ENCODE measurements at places on chromosomes 6 and 20.

DNA sequence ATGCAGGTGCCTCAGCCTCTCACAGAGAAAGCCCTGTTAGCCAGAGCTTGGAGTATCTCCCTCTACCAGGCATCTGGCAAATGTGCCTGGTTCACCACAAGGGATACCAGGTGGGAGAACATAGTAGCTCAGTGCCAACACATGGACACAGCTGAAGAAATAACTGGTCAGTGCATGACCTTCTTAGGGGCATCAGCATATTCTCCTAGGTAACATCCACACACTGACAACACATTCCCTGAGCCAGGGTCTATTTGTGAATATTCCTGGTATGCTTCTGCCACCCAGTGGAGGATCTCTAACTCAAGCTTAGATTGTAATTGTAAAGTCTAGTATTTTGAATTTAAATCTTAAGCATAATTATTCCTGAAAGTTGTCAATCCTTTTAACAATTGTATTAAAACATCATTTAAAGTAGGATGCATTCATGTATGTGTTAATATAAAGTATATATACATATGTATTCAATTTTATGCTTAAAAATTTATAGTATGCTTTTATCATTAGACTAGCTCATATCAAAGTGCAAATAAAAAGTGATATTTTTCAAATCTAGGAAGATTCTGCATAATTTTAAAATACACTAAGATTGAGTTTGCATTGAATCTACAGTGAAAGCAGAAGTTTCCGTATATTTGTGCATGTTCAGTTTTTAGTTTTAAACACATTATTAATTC is 45.3 kb upstream of the COL21A1 start:
- no peak for DNase-seq

DNA sequence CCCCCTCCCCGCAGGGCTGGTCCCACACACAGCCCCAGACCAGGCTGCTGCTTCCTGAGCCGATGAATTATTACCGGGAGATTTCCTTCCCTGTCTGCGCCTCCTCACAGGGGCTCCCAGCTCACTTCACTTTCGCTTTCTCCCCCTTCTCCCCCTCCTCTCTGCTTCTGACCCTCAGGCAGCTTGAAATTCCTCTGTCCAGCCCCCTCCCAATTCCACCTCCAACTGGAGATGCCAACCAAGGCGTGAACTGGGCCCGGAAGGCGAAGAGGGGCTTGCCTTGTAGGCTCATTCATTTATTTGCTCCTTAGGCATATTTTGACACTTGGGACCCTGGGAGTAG is 1.7 kb upstream of the TCF15 start:
- DNase-seq = no peak

- DNase-seq = no peak
These were observed 396 bp downstream of the RNASET2 start for GRCh38 chr6:166955865-166956443.

DNA sequence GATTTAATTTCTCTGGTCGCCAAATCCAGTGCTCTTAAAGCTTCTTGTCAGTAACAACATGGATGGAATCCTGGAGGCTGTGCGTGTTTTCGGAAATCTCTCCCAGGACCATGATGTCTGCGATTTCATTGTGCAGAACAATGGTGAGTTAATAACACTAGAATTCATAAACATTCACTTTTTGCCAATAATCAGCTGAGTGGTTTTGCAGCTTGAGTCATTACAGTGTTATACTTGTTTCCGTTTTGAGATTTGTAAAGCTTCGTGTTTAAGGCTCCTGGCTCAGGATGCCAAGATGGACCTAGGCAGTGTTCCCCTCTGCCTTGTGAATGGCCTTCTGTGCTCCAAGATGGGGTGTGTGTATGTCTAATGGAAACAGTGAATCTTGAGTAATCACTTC is 113.8 kb downstream of the ARMC2 start:
- no peak for DNase-seq

DNA sequence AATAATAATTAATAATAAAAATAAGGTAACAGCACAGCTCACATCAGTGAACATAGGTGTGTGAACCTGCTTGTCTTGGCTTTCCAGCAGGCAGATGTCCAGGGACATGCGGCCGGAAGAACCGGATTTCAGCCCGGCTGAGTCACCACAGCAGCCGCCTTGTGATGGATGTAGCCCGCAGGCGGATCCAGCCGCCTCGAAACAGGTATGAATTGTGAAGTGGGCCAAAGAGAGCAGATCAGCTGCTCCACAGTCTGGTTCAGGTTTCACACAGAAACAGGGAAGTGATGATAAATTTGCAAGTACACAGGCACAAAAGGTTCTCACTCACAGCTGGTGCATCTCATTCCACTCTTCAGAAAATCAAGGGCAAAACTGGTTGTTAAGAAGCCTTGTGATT is 55.1 kb downstream of the ID4 start:
- peak; percentile 19 for DNase-seq

DNA sequence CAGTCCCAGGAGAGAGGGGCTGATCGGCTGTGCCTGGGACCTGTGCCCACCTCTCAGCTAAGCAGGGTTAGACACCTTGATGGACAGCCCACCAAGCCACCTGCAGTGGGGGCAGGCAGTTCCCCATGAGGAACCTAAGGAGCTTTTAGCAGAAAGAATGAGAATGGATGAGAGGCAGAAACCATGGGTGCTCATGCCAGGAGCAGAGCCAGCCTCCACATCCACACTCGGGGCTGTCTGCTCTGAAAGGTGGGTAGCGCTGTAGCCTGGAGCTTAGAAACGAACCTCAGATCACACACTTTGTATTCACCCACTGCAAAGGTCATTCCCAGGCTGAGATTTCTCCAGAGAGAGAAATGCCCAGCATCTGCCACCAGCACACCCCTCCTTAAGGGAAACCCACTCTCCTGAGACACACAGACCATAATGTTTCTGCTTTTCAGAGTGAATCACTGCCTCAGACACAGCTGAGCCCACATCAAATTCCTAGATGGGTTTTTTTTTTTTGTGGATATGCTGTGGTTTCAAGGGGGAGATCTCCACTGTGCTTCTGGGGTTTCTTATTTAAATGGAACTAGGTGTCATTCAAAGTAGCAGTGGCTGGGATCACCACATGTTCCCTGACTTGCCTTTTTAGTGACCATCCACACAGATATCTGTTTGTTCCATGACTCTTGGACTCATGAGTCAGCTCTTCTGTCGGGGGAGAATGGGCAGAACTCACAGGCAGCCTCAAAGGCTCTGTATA is 218.9 kb downstream of the EYA2 start:
- no peak for DNase-seq

- no peak for DNase-seq
These were observed 932.7 kb downstream of the TFAP2A start for GRCh38 chr6:9482030-9482738.

GRCh38 chr20:53934421-53935343 is 135.7 kb downstream of the BCAS1 start:
- DNase-seq = no peak

- no peak for DNase-seq
These were observed 204.5 kb downstream of the ZDHHC14 start for GRCh38 chr6:157585274-157586087.

GRCh38 chr6:135920689-135921088 is 69.2 kb downstream of the PDE7B start:
- no peak for DNase-seq

DNA sequence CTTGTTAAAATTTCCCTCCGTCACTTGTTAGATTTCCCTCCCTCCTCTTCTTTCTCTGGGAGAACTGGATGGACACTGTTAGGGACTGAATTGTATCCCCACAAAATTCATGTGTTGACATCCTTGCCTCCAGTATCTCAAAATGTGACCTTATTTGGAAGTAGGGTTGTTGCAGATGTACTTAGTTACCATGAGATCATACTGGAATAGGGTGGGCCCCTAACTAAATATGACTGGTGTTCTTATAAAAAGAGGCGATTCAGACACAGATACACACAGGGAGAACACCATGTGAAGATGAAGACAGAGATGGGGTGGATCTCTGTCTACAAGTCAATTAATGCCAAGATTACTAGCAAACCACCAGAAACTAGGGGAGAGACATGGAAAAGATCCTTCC is 139.5 kb downstream of the ALDH8A1 start:
- no peak for DNase-seq

GRCh38 chr6:56842686-56843475 is 112.0 kb upstream of the BEND6 start:
- no peak for DNase-seq

DNA sequence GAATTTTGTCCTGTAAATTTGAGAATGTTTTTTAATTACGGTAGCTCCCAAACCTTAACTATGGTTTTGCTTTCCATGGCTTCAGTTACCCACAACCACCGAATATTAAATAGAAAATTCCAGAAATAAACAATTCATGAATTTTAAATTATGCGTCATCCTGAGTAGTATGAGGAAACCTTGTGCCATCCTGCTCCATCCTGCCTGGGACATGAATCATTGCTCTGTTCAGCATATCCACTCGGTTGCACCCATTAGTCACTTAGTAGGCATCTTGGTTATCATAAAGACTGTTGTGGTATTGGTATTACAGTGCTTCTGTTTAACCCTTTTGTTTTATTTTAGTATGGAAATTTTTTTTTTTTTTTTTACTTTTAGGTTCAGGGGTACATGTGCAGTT is 39.7 kb downstream of the KCNS1 start:
- DNase-seq = no peak

- no peak for DNase-seq
These were observed 7.9 kb downstream of the COL9A3 start for GRCh38 chr20:62824476-62825332.

- DNase-seq = no peak
These were observed 17.2 kb upstream of the LRRN4 start for GRCh38 chr20:6070829-6071695.

GRCh38 chr6:43541774-43542471 is 25.0 kb downstream of the POLR1C start:
- DNase-seq = no peak

- DNase-seq = no peak
These were observed 79.3 kb upstream of the NAA20 start for GRCh38 chr20:19937651-19938420.

DNA sequence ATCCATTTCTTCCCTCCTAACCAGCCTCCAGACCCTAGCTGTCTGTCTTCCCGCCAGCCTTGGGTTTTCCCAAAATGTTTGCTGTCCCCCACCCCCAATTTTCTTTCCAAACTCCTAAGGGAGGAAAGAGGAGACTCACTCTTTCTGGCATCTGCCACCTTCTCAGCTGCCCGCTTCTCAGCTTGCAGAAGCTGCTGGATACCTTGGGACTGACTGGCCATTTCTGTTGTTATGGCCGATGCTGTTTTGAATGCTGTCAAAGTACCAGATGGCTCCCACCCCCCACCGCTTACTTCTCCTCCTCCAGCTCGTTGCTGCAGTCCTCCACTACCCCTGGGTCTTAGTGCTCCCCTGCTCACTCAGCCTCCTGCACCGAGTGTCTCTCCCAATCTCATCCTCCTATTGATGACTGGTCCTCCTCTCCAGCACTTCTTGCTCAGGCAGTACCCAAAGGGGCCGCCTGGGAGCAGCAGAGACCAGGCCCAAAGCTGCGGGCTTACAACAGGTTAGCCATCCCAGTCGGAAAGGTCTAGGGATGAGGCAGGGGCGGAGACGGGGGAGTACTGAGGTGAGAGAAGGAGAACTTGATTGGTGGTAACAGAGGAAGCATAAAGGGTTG is at the start of gene ATP6V1G2:
TSS of gene ATP6V1G2 (minus strand) at position 270 of the 619 bp plus-strand sequence. CDS start at position 221, 49 bp downstream.
- peak; percentile 42 for DNase-seq

GRCh38 chr6:110981202-110981600 is 637 bp upstream of the RPF2 start:
- no peak for DNase-seq

GRCh38 chr6:84457276-84457675 is 229.8 kb upstream of the CEP162 start:
- no peak for DNase-seq

DNA sequence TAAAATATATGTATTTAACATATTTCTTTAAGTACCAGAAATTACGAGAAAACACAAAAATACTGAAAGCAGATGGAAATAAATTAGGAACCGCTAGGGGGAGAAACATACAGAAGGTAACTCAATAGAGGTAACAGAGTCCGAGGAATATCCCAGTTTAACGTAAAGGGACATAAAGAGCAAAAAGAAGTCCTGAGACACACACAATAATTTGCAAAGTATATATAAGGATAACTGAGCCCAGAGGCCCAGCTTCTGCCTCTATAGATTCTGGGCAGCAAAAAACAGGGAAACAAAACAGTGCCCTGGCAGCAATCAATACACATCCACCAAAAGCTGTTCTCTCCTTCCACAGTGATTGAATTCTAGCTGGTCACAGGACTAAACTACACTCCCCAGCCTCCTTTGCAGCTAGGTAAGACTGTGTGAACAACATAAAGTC is 15.1 kb downstream of the TBC1D32 start:
- DNase-seq = no peak

DNA sequence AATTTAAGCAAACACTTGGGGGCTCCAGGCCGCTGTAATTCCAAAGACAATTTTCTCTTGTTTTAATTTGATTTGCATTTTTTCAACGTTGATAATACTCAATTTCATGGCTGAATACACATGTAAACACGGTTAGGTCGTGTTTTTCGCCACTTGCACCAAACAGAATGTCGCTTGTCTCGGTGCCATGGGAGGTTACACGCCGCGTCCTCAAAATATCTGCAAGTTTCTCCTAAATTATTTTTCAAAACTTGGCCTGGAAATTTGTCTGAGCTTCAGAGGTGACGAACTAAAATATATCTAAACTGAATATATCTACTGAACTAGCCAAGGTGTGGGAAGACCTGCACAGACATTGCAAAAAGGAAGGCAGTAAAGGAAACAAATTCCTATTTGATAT is 15.0 kb downstream of the FOXA2 start:
- no peak for DNase-seq

GRCh38 chr20:20085812-20086211 is 33.5 kb downstream of the CFAP61 start:
- no peak for DNase-seq

DNA sequence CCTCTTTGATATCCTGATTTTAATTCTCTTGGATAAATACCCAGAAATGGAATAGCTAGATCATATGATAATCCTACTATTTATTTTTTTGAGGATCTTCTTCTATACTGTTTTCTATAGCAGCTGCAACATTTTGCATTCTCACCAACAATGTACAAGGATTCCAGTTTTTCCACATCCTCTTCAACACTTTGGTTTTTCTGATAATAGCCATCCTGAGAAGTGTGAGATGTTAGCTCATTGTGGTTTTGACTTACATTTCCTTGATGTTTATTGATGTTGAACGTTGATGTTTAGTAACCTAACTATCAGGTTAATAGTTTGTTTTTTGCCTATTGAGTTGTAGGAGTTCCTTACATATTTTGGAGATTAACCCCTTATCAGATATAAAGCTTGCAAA is 217.3 kb downstream of the LRFN2 start:
- no peak for DNase-seq

GRCh38 chr6:149917679-149918078 is 5.2 kb downstream of the RAET1G start:
- DNase-seq = no peak

DNA sequence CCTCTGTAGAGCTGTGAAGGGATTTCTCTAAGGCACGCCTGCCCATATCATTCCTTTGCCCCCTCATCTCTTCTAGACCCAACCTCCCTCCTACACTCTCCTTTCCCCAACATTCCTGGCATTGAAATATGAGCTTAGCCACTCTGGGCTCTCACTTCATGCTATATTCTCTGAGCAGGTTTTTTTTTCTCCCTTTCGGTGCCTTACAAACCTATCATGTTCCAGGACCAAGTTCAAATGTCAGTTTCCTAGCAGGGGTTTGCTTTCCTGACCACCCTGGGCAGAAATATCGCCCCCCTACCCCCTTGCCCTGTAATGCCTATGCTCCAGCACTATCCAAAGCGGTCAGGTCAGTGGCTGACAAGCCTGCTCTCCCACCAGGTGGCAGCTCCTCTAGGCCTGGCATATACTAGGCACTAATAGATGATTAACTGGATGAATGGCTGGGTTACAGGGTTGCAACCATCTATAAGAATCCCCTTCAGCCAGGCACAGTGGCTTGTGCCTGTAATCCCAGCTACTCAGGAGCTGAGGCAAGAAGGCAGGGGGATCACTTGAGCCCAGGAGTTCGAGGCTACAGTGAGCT is 25.7 kb upstream of the AAR2 start:
- DNase-seq = no peak

Data from NCI-H1417 treated with DMSO at 0.1 percent for 48 hours (cell line).